ENCODE measurements at places on chromosomes 13 and 19.

GRCh38 chr13:106197496-106197895 is 338.0 kb downstream of the EFNB2 start:
- no peak for DNase-seq

DNA sequence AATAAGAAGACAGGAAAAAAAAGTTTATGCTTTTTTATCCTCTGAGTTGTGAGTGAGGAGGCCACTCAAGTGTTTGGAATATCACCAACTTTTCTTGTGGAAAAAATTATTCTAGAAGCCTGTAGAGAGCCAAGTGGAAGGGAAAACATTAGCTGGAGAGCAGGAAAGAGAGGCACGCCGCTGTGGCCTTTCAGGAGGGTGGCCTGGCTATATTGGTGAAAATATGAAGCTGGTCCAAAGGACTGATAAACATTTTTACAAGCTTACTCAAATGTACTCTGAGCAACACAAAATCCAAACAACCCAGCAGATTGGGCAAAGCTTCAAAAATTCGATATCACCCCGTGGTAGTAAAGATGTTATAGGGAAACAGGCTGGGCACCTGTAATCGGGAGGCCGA is 2.3 kb upstream of the EIF3G start:
- DNase-seq, result no peak

- DNase-seq, result no peak
Observed at GRCh38 chr19:30911491-30911890, 437.7 kb downstream of the TSHZ3 start.

DNA sequence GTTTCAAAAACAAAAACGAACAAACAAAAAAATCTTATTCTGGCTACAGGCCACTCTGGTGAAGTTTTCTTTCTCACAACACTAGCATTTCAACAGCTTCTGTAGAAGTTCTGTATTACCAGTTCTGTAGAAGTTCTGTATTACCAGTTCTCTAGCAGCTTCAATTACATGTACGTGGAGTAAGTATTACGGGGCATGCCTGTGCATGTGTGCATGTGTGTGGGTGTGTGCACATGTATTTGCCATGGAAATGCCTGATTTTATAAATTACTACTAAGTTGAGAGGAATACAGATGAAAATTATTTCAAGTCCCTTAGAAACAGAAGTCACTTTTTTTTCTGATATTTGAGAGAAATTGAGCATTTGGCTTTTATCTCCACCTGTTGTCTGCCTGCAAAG is 414.2 kb downstream of the FOXO1 start:
- DNase-seq, result no peak

- no peak for DNase-seq
Observed at GRCh38 chr13:80894917-80895316, 554.0 kb upstream of the SPRY2 start.

DNA sequence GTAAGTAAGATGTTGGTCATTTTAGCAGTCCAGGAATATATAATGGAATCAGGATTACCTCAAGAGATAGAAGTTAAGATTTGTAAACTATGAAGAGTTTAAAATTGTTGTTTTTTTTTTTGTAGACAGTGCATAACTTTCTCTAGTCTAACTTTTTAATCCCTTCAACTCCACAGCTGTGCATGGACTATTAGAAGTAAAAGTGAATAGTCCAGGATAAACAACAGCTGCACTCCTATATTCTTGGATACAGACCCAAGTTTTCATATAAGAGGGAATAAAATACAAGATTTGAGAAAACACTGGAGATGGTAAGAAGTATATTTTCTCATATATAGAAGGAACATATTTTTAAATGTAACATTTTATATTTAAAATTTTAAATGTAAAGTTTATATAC is 1509.9 kb downstream of the SLITRK5 start:
- DNase-seq, result no peak

- DNase-seq, result no peak
Observed at GRCh38 chr13:41491436-41491835, 34.1 kb downstream of the RGCC start.

DNA sequence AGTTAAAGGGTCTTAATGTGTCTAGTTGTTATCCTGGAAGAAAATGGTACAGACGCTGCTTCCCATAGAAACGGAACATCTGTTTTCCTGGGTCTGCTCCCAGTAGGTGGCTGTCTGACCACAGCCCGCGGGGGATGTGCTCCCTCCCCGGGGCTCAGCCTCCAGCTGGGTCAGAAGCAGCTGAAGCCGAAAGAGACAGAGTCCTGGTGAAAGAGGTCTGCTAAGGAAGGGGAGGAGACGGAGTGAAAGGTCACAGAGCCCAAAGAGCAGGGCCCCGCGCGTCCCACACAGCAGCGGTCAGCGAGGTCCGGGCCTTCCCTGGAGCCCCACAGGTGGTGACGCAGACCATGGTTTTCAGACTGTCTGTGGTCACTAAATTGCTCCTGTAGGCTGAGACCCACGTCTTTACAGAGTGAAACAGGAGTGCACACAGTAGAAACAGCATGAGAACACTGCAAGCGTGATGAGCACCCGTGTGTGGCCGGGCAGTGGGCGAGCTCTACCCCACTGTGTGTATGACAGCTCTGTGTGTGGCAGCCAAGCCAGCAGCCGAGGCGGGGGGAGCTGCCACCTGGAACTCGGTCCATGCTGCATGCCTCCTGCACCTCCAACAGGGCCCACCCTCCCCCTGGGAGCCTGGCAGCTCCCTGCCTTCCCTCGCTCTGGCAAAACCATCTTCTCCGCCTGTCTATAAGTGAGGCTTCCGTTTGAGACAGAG is 52.0 kb upstream of the C13orf46 start:
- no peak for DNase-seq

- DNase-seq, result no peak
Observed at GRCh38 chr19:17848595-17849292, 962 bp upstream of the JAK3 start.

- no peak for DNase-seq
Observed at GRCh38 chr13:110965038-110965754, 50.3 kb upstream of the ANKRD10 start.

GRCh38 chr19:19552798-19553197 is 14.7 kb downstream of the CILP2 start:
- DNase-seq, result no peak

- no peak for DNase-seq
Observed at GRCh38 chr13:81714513-81714912, 1373.6 kb upstream of the SPRY2 start.

DNA sequence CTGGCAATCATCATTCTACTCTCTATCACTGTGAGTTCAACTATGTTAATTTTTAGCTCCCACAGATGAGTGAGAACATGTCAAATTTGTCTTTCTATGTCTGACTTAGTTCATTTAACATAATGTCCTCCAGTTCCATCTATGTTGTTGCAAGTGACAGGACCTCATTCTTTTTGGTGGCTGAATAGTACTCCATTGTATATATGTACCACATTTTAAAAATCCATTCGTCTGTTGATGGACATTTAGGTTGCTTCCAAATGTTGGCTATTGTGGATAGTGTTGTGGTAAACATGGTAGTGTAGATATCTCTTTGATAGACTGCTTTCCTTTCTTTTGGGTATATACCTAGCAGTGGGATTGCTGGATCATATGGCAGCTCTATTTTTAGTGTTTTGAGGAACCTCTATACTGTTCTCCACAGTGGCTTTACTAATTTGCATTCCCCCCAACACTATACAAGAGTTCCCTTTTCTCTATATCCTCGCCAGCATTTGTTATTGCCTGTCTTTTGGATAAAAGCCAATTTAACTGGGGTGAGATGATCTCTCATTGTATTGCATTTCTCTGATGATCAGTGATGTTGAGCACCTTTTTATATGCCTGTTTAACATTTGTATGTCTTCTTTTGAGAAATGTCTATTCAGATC is 124.1 kb downstream of the PCCA start:
- DNase-seq, result no peak

DNA sequence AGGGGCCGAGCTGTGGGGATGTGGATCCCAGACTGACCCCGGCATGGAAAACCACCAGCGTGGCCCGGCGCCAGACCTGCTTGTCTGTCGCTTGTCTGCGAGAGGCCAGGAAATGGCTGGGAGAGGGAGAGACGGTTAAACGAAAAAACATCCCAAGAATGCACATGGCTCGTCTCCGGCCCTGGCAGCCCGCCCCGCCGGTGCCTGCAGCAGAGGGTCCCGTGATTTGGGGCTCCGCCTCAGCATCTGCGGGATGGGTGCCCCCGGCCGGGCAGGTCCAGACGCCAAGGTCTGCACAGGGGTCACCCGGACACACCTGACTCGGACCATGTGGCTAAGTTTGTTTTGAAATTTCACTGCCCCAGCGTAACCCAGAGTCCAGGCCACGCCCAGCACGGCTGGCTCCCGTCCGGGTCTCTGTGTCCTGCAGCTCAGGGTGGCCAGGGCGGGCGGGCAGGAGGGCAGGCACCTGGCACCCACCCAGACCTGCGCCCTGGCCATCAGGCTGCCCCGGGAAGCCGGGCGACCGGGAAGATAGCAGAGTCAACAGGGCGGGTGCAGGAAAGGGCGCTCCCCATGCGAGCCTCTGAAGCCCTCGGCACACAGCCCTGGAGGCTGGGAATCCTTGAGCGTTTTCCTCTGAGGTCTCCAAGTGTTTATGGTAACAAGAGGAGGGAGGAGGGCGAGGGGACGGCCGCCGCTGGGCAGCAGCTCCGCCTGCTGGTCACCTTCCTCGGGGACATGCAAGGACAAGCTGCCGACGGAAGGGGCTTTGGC is 103.2 kb downstream of the GADD45B start:
- peak; percentile 81 for DNase-seq

DNA sequence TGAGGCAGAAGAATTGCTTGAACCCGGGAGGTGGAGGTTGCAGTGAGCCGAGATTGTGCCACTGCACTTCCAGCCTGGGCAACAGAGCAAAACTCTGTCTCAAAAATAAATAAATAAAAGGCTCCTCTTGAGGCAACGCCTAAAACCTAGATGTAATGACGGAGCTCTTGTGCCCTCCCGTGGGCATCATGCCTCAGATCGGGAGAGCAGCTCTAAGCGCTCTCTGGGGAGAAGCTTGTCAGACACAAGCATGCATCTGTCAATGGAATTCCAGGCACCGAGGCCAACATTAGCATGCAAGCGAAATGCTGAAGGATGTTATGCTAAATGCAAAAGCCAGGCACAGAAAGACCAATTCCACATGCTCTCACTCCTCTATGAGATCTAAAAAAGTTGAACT is 45.6 kb upstream of the MRI1 start:
- DNase-seq, result peak; percentile 37

- no peak for DNase-seq
Observed at GRCh38 chr19:2254064-2254872, 1.9 kb downstream of the JSRP1 start.

All from astrocyte of the cerebellum (primary cell).